ENCODE measurements at places on chromosomes 11 and 22.

- DNase-seq, result no peak
Observed at GRCh38 chr11:132892876-132893275, 639.4 kb downstream of the OPCML start.

DNA sequence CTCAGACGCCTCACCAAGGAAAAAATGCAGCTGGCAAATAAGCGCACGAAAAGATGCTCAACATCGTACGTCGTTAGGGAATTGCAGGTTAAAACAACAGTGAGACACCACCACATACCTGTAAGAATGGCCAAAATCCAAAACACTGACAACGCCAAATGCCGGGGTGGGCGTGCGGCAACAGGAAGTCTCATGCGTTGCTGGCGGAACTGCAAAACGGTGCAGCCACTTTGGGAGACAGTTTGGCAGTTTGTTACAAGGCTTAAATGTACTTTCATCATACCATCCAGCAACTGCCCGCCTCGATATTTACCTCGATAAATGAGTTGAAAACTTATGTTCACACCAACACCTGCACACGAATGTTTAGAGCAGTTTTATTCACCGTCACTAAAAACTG lies 7.5 kb upstream of the CTSD start:
- no peak for DNase-seq

- no peak for DNase-seq
Observed at GRCh38 chr11:78332174-78332866, 85.3 kb downstream of the GAB2 start.

DNA sequence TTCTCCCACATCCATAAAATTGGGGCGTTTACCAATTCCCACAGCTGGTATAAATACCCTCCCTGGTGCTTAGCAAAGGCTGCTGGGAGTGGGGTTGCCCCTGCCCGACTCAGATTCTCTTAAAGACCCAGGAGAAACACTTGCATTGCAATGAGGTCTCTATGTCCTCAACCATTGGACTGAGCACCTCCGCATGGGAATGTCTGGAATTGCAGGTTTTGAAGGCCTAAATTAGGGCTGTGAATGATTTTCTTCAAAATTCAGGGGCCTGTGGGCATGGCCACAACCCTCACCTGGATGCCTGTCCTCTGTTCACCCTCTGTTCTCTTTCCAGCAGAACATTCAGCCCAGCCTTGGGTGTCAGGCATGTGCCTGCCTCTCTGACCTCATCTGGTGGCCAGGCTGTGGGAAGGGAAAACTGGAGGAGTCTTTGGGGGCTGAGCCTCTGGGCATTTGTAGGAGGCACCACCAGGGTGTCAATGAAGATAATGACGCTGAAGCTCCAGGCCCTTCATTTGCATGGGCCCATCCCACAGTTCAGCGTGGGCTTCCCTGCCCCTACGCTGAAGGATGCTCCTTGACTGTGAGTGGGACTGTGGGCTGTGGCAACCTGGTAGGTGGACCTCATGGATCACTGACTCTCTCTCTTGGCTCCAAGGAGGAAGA lies 52.7 kb upstream of the MYEOV start:
- no peak for DNase-seq

DNA sequence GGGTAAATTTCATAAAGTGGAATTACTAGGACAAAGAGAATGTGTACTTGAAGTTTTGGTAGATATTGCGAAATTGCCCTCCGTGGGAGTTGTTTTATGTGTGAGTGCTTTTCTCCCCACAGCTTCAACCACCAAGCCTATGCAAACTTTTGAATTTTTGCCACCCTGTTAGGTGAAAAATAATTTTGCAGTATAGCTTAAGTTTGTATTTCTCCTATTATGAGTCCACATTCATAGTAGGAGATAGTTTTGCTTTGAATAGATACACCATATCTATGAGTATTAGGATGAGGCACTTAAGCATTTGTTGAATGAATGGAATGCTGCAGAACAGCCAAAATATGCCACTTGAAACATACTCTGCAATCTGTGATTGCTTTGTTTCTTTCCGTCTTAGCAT lies 43.6 kb downstream of the UVRAG start:
- DNase-seq, result no peak

GRCh38 chr22:35971456-35972119 lies 57.0 kb downstream of the RBFOX2 start:
- DNase-seq, result no peak

DNA sequence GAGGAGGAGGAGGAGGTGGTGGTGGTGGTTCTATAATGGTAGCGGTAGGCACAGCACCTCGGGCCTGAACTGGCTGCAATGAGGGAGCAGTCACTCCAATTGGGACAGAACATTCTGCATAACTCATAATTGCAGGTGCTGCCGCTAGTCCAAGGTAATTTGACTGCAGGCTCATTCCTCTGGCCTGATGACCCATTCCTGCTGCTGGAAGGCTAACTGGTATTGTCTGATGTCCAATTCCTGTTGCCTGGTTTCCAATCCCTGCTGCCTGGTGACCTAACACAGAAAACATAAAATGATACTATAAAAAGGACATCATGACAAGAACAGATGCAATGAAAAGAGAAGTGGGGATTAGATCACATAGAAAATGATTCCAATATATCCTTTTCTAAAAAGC lies 7.9 kb upstream of the AGBL2 start:
- no peak for DNase-seq

- DNase-seq, result no peak
Observed at GRCh38 chr11:46280706-46281105, 3.2 kb downstream of the CREB3L1 start.

- no peak for DNase-seq
Observed at GRCh38 chr11:27349919-27350318, 13.1 kb downstream of the CCDC34 start.

- no peak for DNase-seq
Observed at GRCh38 chr11:44971185-44971584, 20.5 kb upstream of the TP53I11 start.

DNA sequence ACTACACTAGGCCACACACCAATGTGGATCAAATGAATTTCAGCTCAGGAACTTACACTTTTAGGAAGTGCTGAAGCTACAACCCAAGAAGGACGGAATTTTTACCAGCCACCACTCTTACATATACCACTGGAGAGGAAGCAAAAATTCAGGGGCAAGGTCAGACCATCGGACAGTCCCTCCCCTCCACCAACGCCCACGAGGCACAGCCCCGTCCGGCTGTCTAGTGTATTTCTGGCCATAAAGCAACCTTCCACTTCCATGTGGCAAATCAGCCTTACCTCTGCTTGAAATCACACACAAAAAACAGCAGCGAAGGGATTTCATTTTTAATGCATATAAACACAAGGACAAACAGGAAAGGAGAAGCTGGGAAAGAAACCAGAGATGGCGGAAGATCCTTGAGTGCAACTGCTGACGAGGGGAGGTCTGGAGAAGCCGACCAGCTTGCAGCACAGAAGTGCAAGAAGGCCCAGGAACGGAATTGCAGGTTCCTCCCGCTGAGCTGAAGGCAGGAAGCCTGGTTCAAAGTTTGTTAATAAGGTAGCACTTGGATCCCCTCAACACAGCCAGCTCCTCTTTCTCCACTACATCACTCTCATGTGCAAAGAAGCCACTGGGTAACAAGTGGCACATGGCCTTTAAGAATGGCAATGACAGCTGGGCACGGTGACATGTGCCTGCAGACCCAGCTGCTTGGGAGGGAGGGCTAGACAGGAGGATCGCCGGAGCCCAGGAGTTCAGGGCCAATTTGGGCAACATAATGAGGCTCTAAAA lies 71.5 kb downstream of the SHANK2 start:
- DNase-seq, result no peak

DNA sequence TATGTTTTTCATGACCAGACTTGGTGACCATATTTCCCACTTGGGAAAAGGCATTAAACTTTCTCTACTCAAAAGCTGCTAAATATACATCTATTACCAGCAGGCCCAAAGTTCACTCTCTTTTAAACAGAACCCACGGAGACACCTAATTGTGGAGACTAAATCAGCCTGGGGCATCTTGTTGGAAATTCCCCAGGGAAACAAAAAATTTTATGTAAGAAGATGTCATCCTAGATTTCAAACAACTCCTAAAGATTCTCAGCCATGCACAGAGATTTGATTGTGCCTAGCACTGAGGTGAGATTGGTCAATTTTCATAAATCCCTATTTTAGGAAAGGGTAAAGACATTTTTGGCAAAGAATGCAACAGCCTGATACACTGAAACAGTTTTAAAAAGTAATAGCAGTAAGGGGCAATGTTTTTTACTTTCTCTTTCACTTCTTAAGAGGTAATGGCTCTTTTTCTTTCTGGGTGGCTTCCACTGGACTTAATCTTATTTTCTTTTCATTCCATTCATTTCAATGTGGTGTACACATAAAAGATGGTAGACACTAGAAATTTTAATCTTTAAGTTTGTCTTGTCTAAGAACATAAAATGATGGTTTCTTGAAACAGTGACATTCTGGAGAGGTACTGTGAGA lies 9.6 kb downstream of the OR52N2 start:
- no peak for DNase-seq

DNA sequence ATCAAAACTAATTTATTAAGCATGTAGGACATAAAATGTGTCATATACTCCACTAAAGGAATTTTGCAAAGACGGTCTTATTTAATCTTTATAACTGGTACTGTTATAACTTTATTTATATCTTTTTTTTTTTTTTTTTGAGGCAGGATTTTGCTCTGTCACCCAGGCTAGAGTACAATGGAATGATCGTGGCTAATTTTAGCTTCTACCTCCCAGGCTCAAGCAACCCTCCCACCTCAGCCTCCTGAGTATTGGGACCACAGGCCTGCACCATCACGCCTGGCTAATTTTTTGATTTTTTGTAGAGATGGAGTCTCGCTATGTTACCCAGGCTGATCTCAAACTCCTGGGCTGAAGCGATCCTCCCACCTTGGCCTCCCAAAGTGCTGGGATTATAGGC lies 31.4 kb upstream of the PCF11 start:
- no peak for DNase-seq

DNA sequence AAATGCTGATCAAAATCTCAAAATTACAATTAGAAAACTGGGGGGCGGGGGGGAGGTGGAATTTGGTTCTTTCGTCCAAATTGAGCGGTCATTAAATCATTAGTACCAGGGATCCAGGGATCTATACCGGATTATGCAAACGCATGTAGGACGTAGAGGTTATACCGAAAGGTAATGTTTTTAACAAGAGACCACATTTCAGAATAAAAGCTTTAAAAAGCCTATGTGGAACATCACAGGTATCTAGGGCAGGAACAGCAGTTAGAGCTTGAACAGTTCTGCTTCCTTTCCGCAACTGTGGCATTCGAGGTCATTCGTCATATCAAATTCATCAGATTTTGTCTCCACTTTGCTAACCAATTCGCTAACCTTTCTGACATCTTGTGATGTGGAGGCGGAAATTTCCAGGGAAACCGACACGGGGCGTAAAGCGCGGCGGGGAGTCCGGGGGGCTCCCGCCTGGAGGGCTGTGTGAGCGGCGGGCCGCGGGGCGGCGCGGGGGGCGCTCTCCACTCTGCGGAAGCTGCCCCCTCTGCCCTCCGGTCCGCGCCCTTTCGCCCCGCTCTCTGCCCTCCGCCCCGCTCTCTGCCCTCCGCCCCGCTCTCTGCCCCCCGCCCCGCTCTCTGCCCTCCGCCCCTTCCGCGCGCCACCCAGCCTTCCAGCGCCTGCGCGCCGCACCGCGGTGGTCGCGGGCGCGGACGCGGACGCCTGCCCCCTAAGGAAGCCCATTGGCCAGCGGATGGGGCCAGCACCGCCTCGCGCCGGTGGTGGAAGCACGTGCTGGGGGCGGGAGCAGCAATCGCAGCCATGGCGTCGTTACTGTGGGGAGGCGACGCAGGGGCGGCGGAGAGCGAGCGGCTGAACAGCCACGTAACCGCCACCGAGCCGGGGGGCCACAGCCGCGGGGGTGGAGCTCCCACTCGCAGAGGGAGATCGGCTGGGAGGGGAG lies at the start of gene DDX25:
DDX25 (plus strand) TSS at position 798 of the 949 bp plus-strand sequence; CDS start at position 808, 10 bp downstream.
- DNase-seq, result no peak

GRCh38 chr22:29204455-29205183 lies 1.1 kb upstream of the EMID1 start:
- DNase-seq, result no peak

DNA sequence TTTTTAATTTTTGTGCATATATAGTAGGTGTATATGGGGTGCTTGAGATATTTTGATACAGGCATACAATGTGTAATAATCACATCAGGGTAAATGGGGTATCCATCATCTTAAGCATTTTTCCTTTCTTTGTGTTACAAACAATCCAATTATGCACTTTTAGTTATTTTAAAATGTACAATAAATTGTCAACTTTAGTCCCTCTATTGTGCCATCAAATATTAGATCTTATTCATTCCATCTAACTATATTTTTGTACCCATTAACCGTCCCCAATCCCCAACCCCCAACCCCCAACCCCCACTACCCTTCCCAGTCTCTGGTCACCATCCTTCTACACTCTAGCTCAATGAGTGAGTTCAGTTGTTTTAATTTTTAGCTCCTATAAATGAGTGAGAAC lies 335.1 kb upstream of the C11orf87 start:
- no peak for DNase-seq

GRCh38 chr11:125228445-125228844 lies 63.9 kb downstream of the PKNOX2 start:
- no peak for DNase-seq

- no peak for DNase-seq
Observed at GRCh38 chr11:134517621-134518293, 105.7 kb upstream of the B3GAT1 start.

DNA sequence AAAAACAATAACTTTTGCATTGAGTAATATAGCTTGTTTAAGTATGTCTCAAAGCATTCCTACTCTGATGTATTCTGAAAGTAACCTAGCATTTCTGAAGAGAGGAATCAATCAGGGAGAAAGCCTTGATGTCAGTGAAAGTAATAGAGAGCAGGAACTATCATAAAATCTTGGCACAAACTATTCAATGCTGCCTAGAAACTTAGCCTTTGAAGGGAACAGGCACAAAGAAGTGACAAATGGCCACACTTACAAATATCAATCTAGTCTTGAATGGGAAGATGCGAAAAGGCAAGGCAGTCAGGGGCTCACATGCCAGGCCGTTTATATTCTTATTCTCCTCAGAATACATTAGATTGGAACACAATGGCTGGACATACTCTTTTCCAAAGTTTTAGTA lies 576.5 kb upstream of the ANO3 start:
- DNase-seq, result no peak

DNA sequence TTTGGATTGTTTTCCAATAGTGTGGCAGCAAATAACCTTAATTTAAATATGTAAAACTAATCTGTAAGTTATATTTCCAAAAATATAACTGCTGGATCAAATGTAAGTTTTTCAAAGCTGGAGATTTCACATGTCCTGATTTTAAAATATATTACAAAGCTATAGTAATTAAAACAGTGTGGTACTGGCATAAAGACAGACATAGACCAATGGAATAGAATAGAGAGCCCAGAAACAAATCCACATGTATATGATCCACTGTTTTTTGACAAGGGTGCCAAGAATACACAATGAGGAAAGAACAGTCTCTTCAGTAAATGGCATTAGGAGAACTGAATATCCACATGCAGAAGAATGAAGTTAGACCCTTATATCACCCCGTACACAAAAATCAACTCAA lies 4.0 kb downstream of the OR4X2 start:
- DNase-seq, result no peak

DNA sequence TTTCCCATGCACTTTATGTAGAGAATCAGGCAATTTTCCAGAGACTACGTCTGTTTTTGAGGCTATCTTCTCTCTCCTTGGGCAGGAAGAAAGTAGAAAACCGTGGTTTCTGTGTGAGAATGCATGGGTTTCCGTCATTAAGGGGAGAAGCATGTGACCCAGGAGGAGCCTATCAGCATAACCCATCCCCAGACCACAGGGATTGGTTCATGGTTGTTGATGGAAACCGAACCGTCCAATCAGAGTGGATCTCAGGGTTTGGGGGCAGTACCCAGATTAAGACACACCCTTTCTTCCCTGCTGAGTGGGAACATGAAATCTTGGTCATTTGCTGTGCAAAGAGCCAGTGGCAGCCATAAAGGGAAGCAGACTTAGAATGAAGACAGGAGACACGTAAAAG lies 517.8 kb downstream of the MN1 start:
- DNase-seq, result no peak

All from NCI-H1048 (cell line).